ENCODE measurements at places on chromosomes 5 and 9. TPM values are rescaled to one million over a fixed set of nuclear protein-coding genes. Genes with fewer than 3 reads are reported as not detected.

Gene CCNJL
- total RNA-seq, result 35.0 TPM

DNA sequence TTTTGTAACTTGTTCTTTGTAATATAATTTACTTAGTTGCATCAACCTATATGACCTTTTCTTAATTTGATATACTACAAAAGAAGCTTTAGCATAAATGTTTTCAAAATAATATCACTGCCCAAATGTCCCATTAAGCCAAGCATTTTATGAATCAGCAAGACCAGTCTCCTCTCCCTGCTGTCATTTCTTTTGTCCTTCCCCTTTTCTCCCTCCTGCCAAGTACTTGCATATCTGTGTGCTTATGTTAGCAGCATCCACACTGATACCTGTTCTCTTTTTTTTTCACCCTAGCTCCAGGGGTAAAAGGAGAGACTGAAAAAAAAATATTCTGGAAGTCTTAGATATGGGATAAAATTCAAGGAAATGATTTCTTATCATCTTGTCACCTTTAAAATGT lies 69.7 kb downstream of the ZSWIM6 start:
- no peak for DNase-seq

- no peak for DNase-seq
Observed at GRCh38 chr9:16899606-16900005, 29.1 kb upstream of the BNC2 start.

DNA sequence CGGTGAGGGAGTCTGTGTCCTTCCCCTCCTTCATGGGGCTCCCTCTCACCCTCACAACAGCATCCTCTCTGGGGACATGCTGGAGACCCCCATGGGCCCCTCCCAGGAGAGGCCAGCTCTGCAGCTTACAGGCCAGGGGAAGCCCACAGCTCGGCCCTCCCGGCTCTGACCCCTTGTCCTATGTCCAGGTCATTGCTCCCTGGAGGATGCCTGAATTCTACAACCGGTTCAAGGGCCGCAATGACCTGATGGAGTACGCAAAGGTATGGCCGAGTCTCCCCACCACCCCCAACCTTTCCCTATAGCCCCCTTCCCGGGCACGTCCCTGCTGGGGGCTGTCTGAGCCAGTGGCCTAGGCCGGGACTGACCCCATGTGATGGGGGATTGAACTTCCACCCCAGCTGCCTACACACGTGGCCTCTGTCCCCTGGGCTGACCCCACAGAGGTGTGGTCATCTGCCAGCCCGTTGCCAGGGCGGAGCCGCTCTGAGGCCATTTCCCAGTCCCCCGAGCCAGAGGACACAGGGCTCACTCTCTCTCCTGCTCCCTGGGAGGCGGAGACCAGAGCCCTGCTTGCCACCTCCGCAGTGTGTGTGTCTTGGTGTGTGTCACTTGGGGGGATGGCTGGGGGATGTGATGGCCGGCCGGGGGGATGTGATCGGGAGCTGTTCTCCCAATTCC lies 21.9 kb downstream of the ASS1 start:
- no peak for DNase-seq

DNA sequence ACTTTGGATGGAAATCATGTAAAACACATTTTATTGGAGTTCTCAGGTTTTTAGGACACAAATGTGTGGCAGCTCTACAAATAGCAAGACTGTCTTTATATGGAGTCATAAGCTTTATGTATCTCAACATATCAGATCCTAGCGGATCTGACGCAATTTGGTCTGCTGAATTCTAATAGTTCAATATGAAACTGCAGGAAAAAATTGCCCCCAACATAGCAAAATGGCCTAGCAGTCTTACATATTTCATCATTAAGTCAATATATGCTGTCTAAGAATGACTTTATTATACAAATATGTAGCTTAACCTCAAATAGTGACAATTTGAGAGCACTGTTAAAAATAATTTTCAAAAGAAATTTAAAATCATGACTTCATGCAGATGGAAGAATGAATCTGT lies 244.3 kb downstream of the TAF11L14 start:
- no peak for DNase-seq

Gene ZDHHC21
- 3.4 TPM for total RNA-seq

Gene QRFP
- total RNA-seq, result not detected
